ENCODE measurements at places on chromosomes 6 and 20.

DNA sequence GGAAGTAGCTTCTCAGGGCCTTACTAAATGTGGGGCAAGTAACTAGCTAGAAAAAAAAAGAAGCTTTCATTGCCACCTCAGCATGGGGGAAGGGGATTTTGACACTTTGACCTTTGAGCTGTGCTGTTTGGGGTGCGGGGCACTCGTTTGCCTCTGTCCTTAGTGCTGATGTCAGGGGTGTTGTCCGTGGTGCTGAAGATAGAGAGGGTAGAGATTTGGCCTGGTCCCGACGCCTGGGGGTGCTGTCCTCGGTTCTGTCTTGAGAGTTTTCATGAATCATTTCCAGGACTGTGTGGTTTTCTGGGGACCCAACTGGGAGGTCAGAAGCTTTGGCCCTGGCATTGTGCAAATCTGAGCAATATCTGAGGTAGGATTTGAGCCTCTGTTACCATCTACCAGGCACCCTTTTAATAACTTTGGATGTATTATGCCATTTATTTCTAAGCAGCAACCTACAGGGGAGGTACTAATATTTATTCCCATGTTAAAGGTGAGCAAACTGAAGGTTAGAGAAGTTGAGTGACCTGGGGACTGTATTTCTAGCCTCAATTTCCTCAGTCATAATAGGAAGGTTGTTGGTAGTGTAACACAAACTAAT lies 78.0 kb downstream of the DLGAP4 start:
- peak; percentile 65 for DNase-seq

DNA sequence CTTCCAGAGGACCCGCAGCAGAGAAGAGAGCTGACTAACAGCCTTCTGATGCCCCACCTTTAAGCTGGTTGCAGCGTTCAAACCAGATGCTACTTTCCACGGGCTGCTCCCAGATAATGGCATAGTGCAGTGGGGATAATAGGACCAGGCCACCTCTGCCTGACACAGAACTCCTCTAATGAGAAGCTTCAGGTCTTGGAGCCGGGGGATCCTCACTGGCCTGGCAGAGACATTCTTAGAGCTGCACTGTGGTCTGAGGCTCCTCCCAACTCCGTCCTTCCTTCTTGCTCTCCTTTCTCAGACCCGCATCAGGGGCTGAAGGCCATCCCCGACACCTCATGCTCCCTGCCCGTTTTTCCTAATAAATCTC lies 206.6 kb upstream of the MARCKS start:
- DNase-seq: no peak

- no peak for DNase-seq
Measured at GRCh38 chr6:925656-926213, 232.8 kb upstream of the EXOC2 start.

GRCh38 chr20:64053841-64054661 lies 4.6 kb upstream of the SOX18 start:
- DNase-seq: peak; percentile 44

GRCh38 chr6:71259888-71260604 lies 28.6 kb upstream of the OGFRL1 start:
- DNase-seq: no peak

GRCh38 chr6:4164456-4164855 lies 29.1 kb upstream of the ECI2 start:
- DNase-seq: no peak

DNA sequence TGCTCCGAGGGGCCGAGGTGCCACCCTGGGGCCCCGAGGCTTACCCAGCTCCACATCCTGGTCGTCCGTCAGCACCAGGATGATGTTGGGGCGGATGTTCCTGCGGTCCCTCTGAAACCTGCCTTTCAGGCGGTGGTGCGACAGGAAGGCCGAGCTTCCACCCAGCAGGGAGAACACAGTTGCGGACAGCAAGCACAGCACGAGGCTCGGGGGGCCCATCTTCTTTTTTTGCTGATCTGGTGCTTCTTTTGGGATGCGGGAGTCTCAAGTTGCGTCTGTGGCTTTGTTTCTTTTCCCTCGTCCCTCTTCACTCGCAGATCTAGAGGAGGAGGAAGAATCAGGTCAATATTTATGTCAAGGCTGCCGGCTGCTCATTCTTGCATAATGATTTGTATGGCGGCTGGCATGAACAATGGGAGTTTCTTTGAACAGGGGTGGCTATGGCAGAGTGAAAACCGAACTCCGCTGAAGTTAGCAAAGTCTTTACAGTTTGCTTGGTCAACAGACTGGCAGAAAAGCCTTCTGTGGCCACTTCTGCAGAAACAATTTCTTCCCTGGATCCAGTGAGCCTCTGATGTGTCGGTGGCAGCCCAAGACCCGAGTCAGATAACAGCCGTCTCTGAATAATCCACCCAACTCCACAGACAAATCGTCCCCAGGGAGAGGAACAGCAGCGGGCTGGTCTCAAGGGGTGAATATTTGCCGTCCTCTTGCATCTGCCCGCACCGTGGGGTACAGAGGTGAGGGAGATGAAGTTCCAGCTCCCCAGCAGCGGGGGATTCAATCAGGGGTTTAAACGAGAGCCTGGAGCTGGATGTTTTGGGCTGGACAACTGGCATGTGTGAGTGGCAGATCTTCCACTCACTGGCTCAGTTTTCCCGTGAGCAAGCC lies 27.9 kb downstream of the SULF2 start:
- no peak for DNase-seq

GRCh38 chr6:156883497-156884252 lies 106.5 kb downstream of the ARID1B start:
- no peak for DNase-seq

GRCh38 chr20:20814685-20815084 lies 102.2 kb upstream of the RALGAPA2 start:
- DNase-seq: no peak

- no peak for DNase-seq
Measured at GRCh38 chr6:40307712-40308111, 279.5 kb downstream of the LRFN2 start.

- no peak for DNase-seq
Measured at GRCh38 chr6:68677058-68677457, 42.0 kb downstream of the ADGRB3 start.

- DNase-seq: no peak
Measured at GRCh38 chr6:105066836-105067235, 109.9 kb downstream of the LIN28B start.

GRCh38 chr6:113083947-113084346 lies 736.8 kb downstream of the RFPL4B start:
- no peak for DNase-seq

DNA sequence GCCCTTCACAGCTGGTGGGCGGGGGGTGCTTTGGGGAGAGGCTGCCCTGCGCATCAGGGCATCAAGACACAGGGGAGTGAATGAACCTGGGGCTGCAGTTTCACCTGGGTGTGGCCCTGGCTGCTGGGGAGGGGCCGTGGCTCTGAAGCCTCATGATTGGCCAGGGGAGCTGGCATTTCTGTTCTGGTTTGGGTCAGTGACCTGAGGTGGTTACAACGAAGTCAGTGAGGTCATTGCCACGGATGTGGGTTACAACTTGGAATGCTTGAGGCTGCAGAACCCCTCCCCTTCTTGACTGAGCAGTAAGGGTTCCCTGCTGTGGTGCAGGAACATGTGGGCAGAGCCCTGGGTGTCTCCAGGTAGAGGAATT lies 3.0 kb downstream of the TCEA2 start:
- DNase-seq: no peak

DNA sequence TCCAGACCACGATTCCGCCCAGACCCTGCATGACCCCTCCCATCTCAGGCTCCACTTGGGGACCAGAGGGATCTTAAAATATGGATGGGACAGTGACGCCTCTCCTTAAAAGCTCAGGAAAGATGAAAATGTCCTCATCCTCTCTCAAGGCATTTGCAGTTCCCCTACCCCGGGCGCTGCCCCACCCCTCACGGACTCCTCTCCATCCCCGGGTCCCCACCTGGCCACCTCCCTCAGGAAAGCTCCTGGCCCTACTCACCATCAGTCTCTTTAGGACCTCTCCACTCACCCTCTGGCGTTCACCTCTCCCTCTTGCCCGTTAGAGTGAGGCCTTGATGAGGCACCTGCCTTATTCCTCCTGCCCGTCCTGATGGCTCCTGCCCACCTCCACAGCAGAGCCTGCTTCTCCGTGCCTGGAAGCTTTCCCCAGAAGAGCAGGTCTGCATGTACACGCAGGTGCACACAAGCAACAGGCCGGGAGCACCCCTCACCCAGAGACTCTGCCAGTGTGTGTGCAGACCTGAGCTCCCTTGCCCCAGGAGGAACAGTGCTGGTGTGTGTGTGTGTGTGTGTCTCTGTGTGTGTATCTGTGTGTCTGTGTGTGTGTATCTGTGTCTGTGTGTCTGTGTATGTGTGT lies 105.6 kb upstream of the NXT1 start:
- DNase-seq: no peak

DNA sequence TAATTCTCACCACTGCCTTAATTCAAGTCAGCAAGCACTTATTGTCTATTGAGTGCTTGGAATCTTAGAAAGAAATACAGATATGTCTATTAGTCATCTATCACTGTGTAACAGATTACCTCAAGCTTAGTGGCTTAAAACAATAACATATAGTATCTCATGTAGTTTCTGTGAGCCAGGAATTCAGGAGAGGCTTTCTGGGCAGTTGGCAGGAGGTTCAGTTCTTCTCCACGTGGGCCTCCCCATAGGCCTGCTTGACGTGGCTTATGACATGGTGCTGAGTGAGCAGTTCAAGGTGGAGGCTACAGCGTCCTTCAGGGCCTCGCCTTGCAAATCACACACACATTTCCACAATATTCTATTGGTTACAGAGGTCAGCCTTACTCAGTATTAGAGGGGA lies 69.7 kb downstream of the DTD1 start:
- DNase-seq: no peak

- no peak for DNase-seq
Measured at GRCh38 chr20:43138061-43138770, 51.5 kb downstream of the PTPRT start.

GRCh38 chr6:72776456-72776855 lies 154.6 kb downstream of the KCNQ5 start:
- no peak for DNase-seq

DNA sequence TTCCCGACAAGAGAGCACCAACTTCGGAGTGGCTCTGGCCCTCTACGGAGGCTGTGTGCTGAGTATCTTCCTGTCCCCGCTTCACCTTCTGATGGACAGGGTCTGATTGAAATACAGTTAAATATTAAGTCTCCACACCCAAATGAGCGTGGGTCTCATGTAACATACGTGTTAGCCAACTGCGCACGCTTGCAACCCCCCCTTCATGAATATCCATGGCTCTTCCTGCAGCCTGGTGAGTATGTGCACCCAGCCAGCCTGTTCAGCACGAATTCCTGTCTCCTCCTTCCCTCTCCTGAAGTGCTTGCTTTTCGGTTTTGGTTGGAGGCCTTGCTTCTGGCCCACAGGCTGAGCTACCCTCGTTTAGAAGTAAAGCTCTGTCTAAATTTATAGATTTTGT lies 102.9 kb upstream of the FRMD1 start:
- DNase-seq: no peak

DNA sequence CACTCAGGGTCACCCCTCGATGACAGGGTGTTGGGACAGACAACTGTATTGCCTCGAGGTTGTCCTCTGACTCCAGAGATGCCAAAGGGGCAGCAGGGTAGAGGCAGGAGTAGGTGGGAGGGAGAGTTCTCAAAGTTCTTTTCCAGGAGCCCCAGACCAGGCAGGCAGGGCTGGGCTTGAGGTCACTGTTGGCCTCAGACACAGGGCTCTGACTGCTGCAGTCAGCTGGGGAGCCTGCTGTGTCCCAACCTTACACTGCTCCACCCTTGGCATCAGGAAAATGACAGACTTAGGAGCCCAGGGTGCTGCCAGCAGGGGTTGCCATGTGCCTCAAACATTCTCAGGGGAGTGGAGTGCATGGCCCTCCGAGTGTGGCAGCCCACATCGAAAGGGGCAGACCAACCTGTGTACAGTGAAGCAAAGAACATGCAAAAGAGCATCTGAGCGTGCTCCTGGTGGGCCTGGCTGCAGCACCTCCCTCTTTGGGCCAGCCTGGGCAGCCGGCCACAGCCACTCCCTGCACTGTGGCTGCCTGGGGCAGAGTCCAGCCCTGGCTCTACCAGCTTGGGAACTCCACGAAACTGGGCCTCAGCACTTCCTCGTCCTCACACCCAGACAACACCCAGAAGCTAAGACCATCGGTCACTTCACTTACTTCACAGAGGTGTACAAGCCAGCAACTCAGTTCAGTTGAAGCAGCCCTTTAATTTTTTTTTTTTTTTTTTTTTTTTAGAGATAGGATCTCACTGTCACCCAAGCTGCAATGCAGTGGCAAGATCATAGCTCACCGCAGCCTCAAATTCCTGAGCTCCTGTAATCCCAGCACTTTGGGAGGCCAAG lies 24.0 kb downstream of the C6orf132 start:
- peak; percentile 16 for DNase-seq

GRCh38 chr6:167470101-167470835 lies 145.4 kb downstream of the TTLL2 start:
- DNase-seq: no peak

DNA sequence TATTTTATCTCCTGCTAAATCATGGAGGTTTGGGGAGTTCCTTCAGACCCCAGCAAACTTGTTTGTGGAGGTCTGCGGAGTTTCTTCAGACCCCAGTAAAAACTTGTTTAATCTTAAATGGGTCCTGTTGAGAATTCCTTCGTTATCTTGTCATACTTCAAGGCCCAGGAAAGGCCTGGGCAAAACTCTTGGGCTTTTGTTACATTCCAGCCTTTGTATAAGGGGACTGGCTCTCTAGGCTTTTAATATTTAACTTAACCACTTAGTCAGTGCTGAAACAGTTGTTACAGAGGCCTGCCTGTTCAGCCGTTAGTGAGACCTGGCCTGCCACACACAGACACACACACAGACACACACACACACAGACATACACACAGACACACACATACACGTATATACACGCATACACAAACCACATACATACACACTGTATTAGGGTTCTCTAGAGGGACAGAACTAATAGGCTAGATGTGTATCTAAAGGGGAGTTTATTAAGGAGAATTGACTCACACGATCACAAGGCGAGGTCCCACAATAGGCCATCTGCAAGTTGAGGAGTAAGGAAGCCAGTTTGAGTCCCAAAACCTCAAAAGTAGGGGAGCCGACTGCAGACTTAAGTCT lies 21.3 kb upstream of the CST3 start:
- no peak for DNase-seq

DNA sequence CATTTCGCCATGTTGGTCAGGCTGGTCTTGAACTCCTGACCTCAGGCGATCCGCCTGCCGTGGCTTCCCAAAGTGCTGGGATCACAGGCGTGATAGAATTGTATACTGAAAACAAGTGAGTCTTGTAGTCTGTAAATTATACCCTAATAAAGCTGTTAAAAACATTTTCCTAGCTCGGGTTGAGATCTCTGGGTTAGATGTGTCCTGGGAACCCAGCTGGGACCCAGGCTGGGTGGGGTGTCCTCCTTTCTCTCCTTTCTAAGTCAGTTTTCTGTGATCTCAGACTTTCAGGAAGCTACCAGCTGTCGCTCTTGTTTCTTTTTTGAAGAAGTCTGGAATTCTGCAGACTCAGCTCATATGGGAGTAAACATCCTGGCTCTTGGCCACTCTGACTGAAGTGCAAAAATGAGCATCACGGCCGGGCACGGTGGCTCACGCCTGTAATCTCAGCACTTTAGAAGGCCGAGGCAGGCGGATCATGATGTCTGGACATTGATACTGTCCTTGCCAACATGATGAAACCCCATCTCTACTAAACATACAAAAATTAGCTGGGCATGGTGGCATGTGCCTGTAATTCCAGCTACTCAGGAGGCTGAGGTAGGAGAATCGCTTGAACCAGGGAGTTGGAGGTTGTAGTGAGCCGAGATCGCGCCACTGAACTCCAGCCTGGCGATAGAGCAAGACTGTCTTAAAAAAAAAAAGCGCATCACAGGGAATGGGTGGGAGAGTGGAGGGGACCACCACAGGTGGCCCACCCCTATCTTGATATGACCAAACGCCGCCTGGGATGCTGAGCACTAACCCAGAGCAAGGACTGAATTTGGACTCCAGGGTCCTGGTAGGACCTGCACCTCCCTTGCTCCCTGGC lies 9.9 kb upstream of the PCIF1 start:
- DNase-seq: no peak

Data from hematopoietic multipotent progenitor cell treated with erythropoietin and hydrocortisone succinate and interleukin-3 and kit ligand, for 8 days (in vitro differentiated cells).